Activated T-helper 1 cell treated with anti-CD3 and anti-CD28 coated beads, Interleukin-12 subunit alpha, Interleukin-12 subunit beta, Interleukin-2, Interleukin-4 antibody, amounts not matched to agents 30 ng/mL and 10 ng/mL and 1 ng/mL, durations not matched to agents 14 hours and 24 hours and 36 hours (primary cell): ENCODE measurements at places on chromosomes 11 and 22. TPM values are rescaled to one million over a fixed set of nuclear protein-coding genes. Genes with fewer than 3 reads are reported as not detected.
A peak's percentile ranks its signal among the peaks of the same experiment; 100 is the strongest.

SGSM1 gene
- total RNA-seq, result 0.13 and 0.64 TPM in 2 replicates

HEPN1 gene
- not detected in 2 replicates for total RNA-seq

OOSP4A gene
- not detected in 2 replicates for total RNA-seq

OR51I1 gene
- not detected in 2 replicates for total RNA-seq

ADM2 gene
- 4.2 and 4.9 TPM in 2 replicates for total RNA-seq

MYO7A gene
- 0.07 and 0.29 TPM in 2 replicates for total RNA-seq

SMTNL1 gene
- total RNA-seq, result not detected in 2 replicates

ABCC8 gene
- total RNA-seq, result 0.31 TPM in 1 of 2 replicates, not detected in the other

CSF2RB gene
- 11.7 and 11.8 TPM in 2 replicates for total RNA-seq

SLN gene
- not detected in 2 replicates for total RNA-seq

MCAM gene
- 6.0 and 6.6 TPM in 2 replicates for total RNA-seq

PKP3 gene
- not detected in 2 replicates for total RNA-seq

GRCh38 chr11:108591893-108592292 lies 1.7 kb downstream of the EXPH5 start:
- no peak for DNase-seq

GRCh38 chr11:123560006-123560405 lies 94.4 kb downstream of the SCN3B start:
- DNase-seq, result peak; percentile 24

DNA sequence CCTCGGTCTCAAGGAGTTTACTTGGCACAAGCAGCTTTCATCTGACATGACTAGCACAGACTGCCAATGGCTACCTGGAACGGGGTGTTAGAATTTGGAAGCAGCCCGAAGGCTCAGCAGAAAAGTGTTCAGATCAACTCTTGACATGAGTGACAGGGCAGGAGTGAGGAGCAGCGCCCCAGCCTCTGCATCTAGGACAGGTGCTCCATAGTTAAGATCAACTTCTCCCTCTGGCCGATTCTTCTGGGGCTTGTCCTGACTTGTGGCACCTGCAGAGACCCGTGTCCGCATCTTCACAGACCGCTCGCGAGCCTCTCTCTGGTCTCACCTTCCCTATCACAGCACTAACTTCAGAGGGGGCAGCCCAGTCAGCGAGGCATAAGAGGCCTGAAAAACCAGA lies 42.5 kb upstream of the CHKA start:
- DNase-seq, result no peak

DNA sequence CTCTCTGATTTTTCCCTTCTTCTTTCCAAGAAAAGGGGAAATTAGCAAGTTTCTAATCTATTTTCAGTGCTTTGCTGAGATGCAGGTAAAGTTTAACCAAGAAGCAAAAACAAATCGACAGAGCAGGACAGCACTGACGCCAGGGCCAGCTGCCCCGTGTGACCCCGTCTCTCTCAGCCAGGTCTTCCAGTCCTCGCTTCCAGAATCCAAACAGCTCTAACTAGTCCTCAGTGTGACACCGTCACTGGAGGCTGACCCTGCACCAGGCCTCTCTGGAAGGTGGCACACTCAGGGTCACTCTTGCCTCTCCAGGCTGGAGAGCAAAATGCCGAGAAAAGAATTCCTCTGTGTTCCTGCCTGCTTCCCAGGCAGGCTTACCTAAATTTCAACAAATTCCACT lies 44.8 kb downstream of the SHANK2 start:
- DNase-seq, result no peak

DNA sequence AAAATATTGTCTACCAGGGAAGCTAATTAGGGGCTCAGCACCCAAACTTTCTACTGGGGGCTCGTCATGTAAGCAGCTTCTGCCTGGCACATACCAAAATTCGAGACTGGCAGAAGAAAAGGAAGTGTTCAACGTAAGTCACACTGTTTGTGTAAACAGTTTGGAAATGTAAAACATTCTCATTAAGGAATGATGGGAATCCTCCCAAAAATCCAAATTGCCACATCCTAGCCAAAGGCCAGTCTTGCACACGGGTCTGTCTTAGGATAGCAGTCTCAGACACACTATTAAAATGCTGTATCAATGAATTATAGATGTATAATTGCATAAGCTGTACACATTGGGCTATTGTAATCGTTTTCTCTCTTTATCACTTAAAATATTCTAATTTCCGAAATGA lies 28.9 kb downstream of the CUL5 start:
- no peak for DNase-seq

GRCh38 chr11:113881856-113882255 lies 6.5 kb upstream of the USP28 start:
- no peak for DNase-seq

DNA sequence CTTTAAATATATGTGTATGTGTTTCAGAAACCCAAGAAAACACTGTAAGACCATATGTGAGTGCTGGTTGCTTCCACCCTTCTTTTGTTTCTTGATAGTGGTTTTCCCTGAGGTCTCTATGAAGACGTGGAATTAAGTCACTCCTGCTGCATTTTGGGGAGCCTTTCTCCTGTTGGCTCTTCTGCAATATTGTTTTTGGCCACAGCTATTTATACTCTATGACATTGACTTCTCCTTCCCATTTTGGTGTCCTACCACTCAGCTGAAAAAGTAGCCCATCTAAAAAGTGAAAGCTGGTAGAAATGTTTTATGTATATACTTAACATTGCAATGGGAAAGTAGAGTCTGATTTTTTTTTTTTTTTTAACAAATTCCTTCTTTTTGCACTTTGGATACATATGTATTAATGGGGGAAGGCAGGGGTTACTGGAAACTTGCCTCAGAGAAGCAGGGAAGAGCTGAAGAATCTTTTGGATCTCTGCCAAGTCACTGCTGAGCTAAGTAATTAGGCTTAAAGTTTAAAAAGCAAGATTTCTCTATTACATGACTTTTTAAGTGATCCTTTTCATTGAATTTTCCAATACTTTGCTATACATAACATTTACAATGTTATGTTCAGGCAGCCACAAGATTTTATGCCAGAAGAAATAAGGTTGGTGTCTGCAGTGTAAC lies 1.8 kb downstream of the TTC17 start:
- no peak for DNase-seq

- DNase-seq, result no peak
Observed at GRCh38 chr11:2521081-2521732, 76.4 kb downstream of the KCNQ1 start.

DNA sequence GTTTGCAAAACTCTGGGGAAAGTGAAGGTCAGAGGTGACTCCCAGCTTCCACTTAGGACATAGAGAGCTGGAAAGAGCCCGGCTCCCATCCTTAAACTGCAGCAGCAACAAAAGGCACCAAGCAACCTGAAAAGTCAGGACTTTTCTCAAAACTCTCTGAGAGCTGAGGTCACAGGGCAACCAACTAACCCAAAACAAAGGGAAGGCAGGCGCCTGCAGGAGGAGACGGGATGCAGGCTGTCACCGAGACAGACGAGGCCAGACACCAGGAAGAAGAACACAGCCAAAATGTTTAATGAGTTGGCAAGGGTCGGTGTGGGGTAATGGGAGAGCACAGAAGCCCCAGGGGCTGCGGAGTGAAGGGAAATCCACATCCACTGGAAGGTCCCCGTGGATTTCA lies 19.9 kb downstream of the ASCL2 start:
- no peak for DNase-seq

DNA sequence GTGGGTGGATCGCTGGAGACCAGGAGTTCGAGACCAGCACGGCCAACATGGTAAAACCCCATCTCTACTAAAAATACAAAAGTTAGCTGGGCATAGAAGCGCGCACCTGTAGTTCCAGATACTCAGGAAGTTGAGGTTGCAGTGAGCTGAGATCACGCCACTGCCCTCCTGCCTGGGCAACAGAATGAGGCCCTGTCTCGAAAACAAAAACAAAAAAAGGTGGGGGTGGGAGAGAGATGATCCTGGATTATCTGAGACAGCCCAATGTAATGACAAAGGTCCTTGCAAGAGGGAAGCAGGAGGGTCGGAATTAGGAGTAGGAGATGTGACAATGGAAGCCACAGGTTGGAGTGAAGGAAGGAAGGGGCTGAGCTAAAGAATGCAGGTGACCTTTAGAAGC lies 87.6 kb upstream of the APOA1 start:
- peak; percentile 11 for DNase-seq

- DNase-seq, result no peak
Observed at GRCh38 chr11:36945384-36945783, 347.3 kb upstream of the RAG2 start.

DNA sequence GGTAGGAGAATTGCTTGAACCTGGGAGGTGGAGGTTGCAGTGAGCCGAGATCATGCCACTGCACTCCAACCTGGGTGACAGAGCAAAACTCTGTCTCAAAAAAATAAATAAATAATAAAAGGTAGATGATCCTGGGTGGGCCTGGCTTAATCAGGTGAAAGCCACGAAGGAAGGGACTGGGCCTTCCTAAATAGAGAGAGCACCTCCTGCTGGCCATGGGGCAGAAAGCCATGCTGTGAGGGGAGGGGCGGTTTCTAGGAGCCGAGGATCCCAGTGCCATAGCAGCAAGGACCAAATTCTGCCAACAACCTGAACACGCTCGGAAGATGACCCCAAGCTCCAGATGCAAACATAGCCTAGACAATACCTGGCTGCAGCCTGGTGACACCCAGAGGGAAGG lies 24.5 kb upstream of the DGKZ start:
- no peak for DNase-seq

DNA sequence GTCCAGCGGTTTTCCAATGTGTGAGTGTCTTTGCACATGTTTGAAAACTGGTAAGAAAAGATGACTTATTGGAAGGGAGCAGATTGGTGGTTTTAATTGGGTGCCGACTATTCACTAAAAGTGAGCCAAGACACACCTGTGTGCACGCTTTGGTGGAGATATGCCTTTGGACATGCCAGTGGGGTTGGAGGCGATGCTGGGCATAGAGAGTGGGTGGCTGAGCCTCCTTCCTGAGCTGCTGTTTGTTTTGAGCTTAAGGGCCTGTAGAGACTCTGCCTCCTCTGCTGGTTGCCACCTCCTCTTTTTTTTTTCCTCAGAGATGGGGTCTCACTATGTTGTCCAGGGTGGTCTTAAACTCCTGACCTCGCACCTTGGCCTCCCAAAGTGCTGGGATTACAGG lies 9.5 kb downstream of the IGHMBP2 start:
- DNase-seq, result no peak

- no peak for DNase-seq
Observed at GRCh38 chr22:27232077-27232476, 569.5 kb downstream of the MN1 start.

- DNase-seq, result no peak
Observed at GRCh38 chr22:30021881-30022619, 58.2 kb upstream of the HORMAD2 start.

- DNase-seq, result no peak
Observed at GRCh38 chr22:43835166-43835565, 23.1 kb upstream of the EFCAB6 start.

DNA sequence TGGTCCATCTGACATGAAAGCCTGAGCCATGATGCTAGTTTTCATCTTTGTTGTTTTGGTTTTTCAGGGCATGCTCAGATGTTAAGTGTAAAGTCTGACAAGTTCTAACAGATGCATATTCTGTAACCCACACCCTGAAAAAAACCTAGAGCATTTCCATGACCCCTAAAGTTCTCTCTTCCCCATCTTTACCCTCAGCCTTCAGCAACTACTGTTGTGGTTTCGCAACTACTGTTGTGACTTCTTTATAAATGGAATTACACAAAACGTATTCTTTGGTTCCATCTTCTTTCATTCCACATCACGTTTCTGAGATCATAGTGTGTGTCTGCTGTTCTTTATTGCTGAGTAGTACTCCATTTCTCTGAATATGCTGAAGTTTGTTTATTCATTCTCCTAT lies 65.1 kb upstream of the LDLRAD3 start:
- no peak for DNase-seq

DNA sequence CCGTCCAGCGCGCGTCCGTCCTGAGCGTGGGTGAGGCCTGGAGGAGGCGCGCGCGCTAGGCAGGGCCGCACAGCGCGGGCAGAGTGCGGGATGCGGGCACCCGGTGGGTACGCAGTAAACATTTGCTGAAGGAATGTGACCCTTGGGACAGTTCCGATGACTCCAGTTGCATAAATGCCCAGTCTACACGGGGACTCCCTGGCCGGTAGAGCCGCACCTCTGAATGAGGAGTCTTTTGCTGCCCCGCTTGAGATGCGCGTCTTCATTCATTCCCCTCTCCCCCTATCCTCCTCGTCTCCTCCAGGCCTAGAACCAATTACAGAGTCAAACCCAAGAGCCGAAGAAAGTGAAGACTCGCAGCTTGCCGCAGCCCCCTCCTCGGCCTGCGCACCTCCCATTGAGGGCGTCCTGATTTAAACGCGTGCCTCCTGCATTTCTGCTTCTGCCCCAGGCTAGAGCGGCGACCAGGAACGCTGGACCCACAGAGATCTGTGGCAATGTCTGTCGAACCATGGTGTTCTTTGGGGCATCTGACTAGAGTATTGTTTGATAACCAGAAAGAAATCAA lies 729 bp upstream of the CHKB start:
- DNase-seq, result no peak

GRCh38 chr11:116052603-116053547 lies 548.7 kb upstream of the CADM1 start:
- no peak for DNase-seq
